Bronchial epithelial cell (primary cell): ENCODE measurements at places on chromosomes 2 and 18. TPM values are rescaled to one million over a fixed set of nuclear protein-coding genes. Genes with fewer than 3 reads are reported as not detected.

DNA sequence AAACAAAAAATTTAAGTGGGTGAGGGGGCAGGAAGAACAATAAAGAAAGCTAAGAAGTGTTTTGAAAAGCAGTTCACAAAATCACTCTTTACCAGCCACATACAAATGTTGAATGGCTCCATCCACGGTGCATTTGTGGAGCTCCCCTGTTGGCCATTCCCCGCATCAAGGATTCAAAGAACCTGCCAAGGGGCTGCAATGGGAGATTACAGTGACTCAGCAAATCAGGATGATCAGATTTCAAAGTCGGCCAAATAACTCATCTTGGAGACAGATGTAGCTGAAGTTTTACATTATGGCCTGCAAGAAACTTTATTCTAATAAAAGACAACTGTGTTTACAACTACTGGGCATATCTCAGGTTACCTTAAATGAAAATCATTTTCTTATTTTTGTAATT lies 26.9 kb downstream of the COL4A3 start:
- no peak for DNase-seq

DNA sequence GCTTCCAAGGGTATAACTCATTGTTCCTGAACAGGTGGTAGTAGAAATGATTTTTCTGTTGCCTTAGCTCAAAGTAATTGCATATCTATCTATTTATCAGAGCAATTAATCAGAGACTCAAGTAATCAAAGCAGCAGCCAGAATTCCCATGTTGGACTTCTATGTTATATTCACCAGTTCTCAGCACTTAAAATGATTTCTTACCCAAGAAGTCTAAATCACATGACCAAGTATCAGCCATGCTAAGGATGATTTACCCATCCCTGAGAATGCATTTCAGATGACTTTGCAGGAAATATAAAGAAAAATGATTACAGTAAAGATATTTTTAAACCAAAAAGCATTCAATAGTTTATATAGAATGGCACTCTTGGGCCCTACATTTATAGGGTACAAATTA lies 352.2 kb downstream of the NUP35 start:
- no peak for DNase-seq

DNA sequence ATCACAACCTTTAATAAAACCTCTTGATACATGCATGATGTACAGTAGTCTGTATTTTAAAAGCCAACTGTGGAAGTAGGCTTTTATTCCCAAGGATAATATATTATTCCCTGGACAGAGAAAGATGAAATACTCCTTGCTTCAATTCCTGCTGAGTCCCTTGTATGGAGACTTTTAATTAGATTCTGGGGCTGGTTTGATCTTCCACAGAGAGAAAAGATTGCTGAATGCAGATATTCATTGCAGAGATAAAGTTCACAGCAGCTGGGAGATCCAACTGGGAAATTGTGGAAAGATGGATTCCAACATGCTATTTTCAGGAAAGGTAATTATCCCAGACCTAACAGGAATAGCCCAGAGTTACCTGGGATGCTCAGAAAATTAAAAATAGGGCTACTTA lies 607.0 kb upstream of the HS6ST1 start:
- no peak for DNase-seq

The VWC2L gene
- under 0.01 TPM in 1 of 2 replicates, not detected in the other for total RNA-seq

The PTPN2 gene
- total RNA-seq, result 47.9 and 50.1 TPM in 2 replicates

DNA sequence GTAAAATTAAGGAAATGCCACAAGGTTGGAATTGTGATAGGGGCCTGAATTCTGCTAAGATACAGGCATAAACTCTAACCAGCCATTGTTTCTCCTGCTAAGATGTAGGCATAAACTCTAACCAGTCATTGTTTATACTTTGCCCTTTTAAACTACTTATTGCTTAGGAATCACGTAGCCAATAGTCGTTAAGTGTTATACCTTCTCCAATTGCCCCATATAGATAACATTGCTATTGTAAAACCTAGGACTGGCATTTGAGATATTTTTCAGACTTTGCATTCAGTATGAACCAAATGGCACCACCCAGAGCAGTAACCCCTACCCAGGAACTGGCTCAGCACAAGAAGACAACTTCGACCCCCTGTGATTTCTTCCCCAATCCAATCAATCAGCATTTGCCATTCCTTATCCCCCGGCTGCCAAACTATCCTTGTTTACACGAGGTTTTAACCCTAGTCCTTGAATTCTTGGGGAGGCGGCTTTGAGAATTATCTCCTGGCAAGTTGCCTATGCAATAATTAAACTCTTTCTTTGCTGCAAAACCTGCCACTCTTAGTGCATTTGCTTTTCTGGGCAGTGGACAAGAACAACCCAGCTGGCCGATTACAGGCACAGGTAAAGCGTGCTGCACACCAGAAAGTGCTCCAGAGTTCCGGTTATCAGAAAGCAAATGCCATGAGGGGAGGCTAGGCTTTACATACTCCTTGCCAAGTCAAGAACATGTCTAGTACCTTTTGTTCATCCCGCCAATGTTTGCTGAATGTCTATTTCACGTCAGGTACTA lies 167.6 kb downstream of the LAMA1 start:
- no peak for DNase-seq

GRCh38 chr2:230356084-230356483 lies 29.1 kb downstream of the SP140L start:
- no peak for DNase-seq

GRCh38 chr2:174681099-174682006 lies 82.9 kb downstream of the CHRNA1 start:
- peak; percentile 5 for DNase-seq

DNA sequence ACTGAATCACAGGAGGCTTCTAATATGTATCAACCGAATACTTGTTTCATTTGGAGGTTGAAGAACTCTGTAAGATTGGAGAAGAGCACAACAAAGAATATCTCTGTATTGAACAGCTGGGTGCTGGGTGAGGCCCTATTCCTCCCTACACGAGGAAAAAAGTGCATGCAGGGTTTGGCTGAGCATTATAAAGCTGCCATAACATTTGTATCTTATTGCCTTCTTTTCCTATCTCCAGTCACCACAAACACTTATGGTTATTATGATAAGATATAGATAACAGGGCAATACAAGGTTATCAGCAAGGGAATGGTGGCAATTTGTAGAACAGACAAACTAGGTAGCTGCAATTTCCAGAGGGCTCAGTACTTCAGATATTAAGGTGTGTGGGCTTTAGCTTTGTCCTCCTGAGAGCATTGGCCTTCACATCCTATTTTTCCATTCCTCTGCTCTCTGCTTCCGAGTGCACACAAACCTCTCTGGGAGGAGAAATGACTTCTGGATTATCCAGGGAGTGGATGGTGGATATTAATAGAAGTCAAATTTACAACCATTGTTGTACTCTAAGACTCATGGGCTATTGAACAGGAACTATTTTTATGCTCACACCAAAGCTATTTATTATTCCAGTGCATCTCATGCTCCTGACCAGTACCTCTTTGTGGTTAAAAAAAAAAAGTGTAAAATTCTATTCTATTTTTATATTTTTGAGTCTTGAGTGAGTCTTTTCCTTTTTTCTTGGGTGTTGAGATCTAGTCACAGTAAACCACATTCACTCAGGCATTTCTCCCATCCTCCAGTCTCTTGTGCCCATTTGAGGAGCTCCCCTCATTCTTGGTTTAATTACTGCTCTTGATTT lies 248.4 kb downstream of the ETAA1 start:
- DNase-seq, result no peak

DNA sequence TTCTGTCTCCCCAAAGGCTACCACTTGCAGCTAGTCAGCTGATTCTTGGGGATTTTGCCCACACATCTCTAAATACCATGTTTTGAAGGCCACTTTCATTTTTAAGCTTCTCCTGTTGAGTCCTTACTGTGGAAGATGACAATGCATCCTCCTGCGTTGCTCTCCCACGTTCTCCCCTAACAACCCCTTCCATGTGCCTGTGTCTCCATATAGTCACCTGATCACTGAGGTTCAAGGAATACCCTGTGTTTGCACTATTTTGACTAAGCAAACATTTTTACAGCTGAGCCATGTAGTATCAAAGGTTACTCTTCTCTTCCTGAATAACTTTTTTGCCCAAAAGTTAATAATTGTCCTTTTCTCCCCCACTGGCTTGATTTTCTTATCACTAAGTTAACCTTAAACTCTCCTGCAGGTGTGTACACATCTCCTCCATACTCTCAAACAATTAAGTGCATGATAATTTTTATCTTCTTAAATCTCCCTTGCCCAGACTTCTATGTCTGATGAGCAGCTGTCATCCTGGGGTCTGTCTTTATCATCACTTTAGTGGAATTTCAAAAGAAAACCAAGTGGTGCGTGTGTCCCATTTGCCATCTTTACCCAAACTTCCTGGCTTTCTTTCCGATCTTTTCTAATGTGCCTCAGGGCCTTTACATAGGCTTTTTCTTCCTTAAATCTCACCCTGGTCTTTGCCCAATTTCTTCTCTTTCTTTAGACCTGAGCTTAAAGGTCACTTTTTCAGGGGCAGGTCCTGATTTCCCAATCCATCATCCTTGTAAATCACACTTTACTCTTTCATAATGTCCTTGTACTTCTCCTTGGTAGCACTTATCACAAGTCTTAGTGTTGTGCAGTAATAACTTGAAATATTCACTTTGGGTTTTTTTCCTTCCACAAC lies 85.2 kb upstream of the SPATS2L start:
- DNase-seq, result no peak

The LYG2 gene
- not detected in 2 replicates for total RNA-seq

DNA sequence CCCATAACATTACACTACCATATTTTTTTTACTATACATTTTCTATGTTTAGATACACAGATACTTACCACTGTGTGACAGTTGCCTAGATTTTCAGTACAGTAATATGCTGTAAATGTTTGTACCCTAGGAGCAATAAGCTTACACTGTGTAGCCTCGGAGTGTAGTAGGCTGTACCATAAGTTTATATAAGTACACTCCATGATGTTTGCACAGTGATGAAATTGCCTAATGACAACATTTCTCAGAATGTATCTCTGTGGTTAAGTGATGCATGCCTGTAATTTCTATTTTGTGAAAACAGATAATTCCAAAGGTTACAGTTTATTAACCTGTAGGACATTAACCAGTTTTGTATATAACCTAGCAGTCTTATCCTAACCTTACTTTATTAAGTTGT lies 128.1 kb upstream of the RBMS1 start:
- DNase-seq, result peak; percentile 61

The RIT2 gene
- not detected in 2 replicates for total RNA-seq
